ENCODE measurements at places on chromosomes 12 and 14.
A peak's percentile ranks its signal among the peaks of the same experiment; 100 is the strongest.

GRCh38 chr14:101336183-101336582 is 225.1 kb upstream of the DIO3 start:
- no peak for DNase-seq

DNA sequence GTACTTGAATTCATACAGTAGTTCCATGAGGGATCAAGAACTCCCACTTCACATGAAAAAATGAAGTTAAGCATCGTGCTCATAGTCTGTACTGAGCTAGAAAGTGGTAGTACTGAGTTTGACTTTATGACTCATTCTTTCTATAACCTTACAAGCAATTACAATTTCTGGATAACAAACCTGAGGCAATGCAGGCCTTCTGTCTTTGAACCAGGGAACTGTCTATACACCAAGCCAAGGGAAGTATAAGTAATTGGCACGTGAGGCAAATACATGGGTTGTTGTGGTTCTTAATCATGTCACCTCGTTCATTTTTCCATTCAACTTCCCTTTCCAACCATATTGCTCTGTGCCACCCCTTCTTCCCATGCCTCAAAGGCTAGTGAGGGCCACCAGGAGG is 16.8 kb downstream of the GNS start:
- DNase-seq, result no peak

DNA sequence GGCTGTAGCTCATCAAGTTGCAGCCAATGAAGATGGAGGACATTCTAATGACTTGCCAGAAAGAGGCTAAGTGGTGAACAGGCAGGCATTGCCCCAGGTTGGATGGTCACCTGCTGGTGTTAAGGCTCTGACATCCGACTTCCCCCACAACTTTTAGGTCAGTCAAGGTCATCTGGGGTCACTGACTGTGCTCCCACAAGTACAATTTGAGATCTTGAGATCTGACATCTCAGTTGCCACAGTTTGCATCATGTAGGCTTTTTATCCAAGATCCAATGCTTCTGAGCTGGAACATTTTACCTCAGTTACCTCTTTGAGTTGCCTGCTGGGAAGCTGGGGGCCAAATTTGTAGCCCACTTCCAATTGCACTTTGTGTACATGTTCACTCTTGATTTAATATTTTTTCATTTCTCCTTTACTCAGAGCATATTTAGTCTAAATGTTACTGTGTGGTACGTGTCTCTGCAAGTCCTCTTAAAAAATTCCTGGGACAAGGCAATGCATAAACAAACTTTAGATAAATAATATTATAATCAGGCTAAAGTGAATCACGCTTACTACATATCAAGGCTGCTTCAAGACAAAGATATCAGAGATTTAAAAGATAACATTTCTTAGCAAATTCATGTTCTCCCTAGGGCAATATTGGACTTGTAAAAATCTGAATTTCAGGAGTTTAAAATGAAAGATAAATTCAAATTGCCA is 61.4 kb downstream of the SEL1L start:
- no peak for DNase-seq

DNA sequence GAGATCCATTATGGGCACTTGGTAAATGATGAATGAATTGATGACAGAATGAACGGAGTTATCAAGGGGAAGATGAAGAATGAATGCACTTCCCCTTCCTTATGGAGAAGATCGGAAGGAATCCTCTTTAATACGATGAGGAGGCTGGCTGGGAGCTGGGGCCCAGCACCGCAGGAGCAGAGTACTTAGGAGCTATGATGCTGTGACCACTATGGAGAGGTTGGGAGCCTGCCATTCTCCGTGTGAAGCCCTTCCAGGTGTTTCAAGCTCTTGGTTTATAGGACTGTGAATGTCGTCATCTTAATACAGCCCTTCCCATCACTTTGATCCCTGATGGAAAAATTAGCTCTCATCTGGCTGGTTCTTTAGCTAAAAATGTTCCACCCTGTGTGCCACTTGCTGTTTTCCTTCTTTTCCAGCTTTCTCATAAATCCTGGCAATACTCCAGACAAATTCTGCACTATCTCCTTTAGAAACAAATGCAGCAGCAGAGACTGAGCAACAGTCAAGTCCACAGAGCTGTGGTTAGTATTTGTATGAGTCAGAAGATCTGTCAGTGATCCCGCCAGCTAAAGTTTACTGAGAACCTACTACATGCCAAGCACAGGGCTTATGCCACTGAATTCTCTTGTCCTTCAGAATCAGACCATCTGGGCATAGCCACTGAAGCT is 263.1 kb upstream of the CRY1 start:
- DNase-seq, result peak; percentile 88

GRCh38 chr14:52020866-52021717 is 31.7 kb downstream of the RTRAF start:
- DNase-seq, result no peak

DNA sequence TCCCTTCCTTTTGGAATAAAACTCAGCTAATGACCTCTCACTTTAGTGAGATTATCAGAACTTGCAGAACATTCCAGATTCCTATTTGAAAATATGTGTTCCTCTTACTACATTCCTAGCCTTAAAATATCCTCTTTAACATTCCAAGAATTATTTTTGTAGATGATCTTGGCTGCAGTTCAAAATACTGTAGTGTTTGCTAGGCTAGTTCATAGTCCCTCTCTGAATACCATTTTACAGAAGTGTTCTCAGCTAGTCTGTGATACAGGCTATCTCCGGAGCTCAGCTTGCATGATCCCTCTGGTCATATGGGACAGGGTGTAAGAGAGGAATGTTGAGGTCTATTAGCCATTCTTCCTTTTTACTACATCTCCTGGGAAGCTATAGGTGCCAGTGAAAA is 17.6 kb upstream of the GPR33 start:
- DNase-seq, result peak; percentile 52

DNA sequence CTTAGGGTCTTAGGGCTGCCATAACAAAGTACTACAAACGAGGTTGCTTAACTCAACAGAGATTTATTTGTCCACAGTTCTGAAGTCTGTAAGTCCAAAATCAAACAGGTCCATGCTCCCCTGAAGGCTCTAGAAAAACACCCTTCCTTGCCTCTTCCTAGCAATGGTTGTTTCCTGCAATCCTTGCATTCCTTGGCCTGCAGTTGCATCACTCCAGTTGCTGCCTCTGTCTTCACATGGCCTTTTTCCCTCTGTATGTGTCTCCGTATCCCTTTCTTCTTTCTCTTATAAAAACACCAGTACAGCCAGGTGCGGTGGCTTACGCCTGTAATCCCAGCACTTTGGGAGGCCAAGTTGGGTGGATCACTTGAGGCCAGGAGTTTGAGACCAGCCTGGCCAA is 17.4 kb downstream of the KCNMB4 start:
- no peak for DNase-seq

- DNase-seq, result no peak
Measured at GRCh38 chr14:80135305-80136088, 75.8 kb downstream of the DIO2 start.

DNA sequence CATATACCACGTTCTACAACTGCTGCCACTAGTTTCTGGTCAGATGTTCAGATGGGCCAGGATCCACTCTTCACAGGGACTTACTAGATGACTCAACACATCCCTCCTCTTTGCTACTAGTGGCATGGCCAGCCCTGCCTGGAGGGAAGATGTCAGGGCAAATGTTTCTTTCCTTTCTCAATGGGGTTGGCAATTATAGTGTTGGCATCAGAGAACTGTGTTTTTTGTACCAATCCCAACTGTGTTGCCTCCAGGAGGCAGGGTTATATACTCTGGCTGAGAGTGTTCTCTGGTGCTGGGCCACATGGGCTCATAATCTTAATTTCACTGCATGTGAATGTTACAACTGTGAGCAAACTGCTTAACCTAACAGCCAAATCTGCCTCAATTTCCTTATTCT is 69.9 kb upstream of the AVPR1A start:
- no peak for DNase-seq

DNA sequence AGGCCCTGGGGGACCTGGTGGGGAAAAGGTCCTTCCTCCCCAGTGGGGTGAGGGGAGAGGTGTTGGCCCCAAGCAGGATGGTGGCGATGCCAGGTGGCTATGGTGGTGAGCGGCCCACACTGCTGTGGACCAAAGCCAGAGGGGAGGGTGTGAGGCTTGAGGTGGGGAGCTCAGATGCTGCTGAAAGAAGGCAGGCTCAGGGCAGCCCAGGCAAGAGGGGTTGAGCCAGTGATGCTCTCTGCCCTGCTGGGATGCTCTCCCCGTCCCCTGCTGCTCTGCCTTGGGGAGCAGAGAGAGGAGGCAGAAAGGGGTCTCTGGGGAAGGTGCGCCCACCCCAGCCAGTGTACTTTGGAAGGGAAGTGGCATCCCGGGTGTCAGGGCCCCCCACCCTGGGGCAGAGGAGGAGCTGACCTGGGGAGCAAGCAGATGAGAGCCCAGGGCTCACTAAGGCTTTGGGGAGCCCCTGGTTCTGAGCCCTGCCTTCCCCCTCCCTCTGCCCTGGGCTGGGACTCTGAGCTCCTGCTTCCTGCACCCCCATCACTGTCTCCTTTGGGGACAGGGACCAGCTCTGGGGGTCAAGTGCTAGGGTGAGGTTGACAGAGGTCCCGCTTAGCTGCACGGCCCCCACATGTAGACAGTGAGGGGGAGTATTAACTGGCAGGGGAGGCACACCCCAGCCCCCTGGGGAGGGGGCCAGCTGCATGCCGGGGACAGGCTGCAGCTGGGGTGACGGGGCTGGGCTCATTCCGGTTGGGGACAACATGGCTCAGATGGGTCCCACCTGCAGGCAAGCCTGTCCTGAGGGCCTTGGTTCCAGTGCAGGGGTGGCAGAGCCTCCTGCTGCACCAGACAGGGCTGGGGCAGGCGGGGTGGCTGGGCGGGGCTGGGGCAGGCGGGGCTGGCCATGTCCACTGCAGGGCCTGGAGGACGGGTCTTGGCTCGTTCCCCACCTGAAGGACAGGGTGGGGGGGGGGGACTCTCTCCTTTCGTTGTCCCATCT is 124.4 kb downstream of the KIF26A start:
- no peak for DNase-seq

DNA sequence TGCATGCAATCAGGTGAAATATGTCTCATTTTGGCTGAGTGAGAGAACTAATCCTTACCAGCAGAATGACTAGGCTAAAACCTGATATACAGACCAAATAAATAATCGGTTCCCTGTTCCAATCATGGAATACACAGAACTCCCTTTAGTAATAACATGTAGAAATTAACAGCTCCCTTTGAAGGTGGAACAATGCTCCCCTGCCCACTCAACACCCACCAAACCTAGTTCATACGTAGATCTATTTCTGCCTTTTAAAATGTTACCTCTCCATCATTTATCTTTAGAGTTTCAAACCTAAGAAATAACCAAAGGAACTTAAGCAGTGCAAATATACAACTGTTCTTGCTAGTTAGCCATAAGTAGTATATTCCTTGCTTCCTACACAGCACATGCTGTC is 153.7 kb upstream of the ABCD2 start:
- DNase-seq, result no peak

DNA sequence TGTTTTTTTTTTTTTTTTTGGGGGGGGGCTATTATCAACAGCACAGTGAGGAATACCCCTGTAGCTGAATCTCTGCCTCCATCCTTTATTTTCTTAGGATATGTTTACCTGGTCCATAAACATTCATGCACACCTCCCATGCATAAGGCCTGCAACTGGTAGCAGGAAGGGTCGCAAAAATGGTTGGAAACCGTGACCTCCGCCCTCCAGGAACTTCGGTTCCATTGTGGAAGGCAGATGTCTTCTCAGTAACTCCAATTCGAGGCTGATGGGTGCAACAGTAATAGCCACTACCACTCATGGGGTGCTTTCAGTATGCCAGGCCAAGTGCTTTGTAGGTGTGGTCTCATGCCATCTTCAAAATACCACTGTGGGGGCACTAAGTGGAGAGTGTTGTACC is 40.2 kb downstream of the ACACB start:
- no peak for DNase-seq

- DNase-seq, result no peak
Measured at GRCh38 chr12:12499909-12500604, 62.6 kb downstream of the DUSP16 start.

GRCh38 chr14:74325446-74325845 is 22.7 kb upstream of the ABCD4 start:
- DNase-seq, result no peak
